Stimulated activated CD8-positive, alpha-beta memory T cell treated with anti-CD3 and anti-CD28 coated beads, Interleukin-15, amount 100 ng/mL, for 4 hours (primary cell): ENCODE measurements at places on chromosomes 3 and 15.

DNA sequence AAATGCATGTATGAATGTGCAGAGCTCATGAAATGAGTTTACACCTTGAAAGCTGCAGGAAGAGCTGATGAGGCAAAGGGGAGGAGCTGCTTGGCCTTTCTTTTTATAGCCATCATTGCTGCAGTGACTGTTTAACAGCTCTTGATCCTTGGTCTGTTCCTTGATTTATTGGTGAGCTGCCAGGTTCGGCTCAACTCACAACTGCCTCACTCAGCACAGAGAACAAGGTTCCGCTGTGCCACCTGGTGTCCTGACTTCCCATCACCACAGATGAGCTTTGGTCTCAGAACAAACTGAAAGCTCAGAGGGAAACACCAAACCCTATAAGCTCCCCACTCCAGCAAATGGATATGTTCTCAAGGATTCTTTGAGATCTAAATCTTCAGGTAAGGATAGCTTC, 626.1 kb downstream of the MAGI1 start:
- no peak for DNase-seq

- DNase-seq: no peak
Measured at GRCh38 chr3:160616311-160616710, 50.9 kb upstream of the KPNA4 start.

DNA sequence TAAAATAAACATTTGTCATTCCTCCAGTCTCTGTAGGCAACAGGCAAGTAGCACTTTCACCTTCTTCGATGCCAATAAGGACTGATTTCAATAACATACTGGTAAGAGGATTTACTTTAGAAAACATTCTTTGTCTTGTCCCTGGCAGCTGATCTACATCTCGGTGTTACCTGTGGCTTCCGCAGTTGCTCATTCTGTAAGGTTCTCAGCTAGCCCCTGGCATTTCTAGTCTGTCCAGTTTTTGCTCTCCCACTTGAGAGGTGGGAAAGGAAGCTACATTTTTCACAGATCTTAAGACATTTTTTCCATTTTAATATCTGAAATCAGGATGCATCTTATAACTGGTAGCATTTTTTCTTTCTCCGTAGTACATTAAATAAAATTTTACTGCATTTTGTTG, 19.7 kb upstream of the MAP6D1 start:
- no peak for DNase-seq

GRCh38 chr3:61601831-61602230, 40.5 kb downstream of the PTPRG start:
- no peak for DNase-seq

DNA sequence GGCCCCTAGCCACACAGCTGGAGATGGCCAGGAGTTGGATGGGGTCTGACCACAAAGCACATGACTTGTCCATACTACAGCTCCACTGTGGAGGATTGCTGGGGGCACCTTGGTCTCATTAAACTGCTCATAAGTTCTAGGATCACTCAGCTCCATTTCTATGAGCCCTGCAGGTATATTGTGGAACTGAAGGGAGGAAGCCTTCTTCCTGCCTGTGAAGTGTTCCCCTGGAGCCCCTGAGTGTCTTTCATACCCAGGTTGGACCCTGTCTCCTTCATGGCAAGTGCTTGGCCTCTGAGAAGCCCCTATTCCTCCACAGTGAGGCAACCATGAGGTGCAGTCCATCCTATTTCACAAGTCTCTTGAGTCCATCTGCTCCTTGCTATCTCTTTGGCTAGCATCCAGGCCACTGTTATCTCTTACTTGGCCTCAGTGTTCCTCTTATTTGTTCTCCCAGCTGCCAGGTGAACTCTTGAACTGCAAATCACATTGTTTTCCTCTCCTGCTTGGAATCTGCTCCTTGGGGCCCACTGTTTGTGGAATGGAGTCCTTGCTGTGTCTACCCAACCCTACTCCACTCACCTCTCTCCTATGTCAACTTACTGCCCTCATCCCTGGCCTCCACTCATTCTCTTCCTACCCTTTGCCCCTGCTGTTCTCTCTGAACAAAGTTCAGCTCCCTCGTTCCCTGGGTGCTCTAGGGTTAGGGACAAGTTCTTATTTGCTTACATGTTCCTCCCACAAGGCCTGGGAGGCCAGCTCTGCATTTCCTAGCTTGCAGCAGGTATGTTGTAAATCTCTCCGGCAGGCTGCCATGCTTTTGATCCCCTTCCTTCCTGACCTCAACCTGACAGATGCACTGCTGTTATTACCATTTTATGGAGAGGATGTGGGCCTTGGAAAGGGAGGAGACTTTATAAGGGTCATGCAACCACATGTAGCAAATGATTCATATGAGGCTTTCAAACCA, 1.2 kb downstream of the ACOX2 start:
- no peak for DNase-seq

DNA sequence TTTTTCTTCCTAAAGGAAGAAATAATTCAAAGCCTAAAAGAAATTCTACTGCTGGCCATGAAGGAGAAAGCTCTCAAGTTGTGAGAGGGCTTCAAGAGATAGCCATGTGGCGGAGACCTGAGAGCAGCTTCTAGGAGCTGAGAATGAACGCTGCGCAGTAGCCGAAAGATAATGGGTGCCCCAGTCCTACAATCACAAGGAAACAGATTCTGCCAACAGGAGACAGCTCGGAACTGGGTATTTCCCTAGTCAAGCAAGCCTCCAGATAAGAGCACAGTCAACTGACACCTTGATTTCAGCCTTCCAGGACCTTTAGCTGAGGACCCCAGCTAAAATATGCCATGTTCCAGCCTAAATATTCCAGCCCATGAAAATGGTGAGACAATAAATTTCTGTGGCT, 824.1 kb downstream of the FHIT start:
- DNase-seq: no peak

DNA sequence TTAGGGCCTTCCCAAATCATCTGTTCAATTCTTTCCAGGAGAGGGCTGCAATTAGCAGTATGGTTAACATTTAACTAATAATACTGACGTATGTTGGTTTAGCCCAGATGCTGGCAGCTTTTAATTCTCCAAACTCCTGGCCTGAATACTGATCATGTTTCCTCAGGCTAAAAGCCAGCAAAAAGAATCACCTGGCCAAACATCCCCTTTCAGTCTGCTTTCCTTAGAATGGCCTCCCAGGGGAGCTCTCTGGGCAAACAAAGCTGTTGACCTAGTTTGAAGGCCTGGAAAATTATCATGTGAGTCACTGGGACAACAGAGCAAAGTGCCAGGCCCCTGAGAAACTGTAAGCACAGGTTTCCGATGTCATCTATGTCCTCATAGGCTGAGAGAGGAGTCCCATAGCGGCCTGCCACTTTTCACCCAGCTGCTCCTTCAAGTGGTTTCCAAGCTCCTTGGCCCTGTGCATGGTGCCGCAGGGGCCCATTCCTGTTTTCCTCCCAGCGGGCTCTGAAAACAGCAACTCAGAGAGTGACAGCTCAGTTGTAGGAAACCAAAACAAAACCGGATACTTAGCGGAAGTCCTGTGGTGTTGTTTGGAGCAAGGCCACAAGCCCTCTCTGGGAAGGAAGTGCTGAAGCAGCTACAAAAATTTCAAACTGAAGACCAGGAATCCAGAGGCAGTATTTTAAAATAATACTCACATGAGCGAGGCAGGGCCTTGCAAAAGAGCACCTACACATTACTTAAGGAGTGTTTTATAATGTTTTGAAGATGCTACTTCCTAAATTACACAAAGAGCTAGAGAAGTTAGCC, 36.5 kb upstream of the RAB11A start:
- DNase-seq: peak; percentile 28

- no peak for DNase-seq
Measured at GRCh38 chr3:119395923-119396358, 67.5 kb downstream of the TMEM39A start.

- no peak for DNase-seq
Measured at GRCh38 chr3:24415824-24416223, 78.8 kb downstream of the THRB start.

DNA sequence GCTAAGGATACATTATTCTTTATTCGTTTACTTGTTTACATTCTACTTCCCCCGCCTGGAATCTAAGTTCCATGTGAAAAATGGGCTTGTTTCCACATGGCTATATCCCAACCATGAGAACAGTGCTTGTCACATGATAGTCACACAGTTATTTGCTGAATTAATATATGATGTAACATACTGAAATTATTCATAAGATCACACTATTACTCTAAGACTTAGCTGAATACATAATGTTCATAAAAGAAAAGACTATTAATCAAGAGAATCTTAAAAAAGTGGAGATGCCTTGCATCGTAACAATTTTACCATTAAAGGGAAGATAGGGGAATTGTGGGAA, 6.5 kb downstream of the PBRM1 start:
- DNase-seq: no peak

- no peak for DNase-seq
Measured at GRCh38 chr3:188975600-188976314, 196.0 kb upstream of the TPRG1 start.

DNA sequence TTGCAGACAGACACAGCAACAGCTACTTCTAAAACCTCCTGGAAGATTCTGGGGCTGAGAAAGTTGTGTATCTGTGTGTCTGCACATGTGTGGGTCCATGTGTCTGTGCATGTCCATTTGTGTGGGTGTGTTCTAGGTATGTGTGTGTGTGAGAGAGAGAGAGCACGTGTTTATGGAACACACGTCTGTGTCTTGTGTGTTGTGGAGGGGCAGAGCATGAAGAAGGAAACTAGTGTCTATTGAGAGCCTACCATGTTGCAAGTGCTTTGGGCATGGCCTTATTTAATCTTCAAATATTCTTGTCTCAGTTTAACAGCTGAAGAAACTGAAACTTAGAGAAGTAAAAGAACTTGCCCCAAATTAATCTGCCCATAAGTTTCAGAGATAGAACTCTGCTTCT, 327.5 kb downstream of the UACA start:
- no peak for DNase-seq

DNA sequence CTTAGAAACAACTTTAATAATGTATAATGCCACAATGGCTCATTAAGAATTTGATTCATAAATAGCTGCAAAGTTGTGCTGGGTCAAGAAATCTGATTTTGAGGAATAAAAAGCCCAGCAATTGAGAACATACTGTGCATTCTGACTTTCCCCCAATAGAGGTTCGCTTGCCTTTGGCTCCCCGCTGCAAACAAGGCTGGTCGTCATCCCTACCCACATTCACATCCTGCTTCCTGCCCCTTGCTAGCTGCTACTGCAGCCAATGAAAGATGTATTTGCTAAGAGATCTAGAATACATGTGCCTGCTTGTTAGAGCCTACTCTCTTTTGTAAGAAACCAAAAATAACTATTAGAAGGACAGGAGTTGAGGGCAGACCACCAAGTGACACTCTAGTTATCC, 51.8 kb upstream of the GUCA1C start:
- no peak for DNase-seq

DNA sequence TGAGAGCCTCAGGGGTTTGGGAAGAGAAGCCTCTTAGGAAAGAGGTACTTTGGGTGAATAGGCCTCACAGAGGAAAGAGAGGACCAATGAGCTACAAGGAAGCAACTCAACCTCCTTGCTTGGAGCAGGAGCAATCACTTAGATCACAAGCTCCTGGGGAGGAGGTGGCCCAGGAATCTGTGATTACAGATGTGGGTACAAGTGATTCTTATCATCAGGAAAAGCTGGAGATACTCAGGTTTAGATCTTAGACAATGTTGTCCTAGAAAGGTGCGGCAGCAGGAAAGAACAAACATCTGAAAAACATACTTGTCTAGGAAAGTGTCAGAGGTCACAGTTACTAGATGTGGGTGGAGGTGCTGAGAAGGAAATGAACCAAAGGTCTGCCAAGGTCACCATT, 8.2 kb downstream of the PARP16 start:
- no peak for DNase-seq

- no peak for DNase-seq
Measured at GRCh38 chr3:58416191-58416590, 17.4 kb downstream of the PDHB start.

DNA sequence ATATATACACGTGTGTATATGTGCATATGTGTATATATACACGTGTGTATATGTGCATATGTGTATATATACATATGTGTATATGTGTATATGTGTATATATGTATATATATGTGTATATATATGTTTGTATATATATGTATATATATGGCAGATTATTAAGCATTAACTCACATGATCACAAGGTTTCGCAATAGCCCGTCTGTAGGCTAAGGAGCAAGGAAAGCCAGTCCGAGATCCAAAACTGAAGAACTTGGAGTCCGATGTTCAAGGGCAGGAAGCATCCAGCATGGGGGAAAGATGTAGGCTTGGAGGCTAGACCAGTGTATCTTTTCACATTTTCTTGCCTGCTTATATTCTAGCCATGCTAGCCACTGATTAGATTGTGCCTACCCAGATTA, 23.7 kb downstream of the NAALADL2 start:
- DNase-seq: no peak

- DNase-seq: no peak
Measured at GRCh38 chr15:67997996-67998395, 56.1 kb upstream of the PIAS1 start.

DNA sequence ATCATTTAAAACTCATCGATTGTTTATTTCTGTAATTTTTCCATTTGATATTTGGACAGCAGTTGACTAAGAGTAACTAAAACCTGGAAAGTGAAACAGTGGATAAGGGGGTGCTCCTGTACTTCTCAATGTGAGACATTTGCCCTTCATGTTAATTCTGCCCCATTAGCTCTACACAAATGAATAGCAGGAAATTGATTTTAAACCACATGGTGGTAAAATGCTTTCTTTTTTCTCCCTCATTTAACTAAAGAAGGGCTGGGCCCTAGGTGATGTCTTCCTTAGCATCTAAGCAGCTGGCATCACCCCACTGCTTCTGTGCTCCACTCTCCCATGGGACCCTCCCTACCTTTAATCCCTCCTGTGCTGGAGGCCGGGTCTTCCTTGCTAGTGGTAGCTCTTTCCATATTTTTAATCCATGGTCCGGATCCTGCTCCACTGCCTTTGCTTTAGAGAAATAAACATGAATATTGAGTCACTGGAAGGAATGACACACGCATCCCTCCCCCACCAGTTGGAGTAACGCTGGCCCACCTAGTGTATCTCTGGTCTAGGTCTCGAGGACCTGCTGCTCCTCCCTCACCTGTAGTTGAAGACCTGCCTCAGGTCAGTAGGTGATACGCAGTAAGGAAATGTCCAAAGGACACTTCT, 30.2 kb upstream of the LAMP3 start:
- no peak for DNase-seq

- DNase-seq: no peak
Measured at GRCh38 chr3:81910244-81910852, 148.9 kb upstream of the GBE1 start.

DNA sequence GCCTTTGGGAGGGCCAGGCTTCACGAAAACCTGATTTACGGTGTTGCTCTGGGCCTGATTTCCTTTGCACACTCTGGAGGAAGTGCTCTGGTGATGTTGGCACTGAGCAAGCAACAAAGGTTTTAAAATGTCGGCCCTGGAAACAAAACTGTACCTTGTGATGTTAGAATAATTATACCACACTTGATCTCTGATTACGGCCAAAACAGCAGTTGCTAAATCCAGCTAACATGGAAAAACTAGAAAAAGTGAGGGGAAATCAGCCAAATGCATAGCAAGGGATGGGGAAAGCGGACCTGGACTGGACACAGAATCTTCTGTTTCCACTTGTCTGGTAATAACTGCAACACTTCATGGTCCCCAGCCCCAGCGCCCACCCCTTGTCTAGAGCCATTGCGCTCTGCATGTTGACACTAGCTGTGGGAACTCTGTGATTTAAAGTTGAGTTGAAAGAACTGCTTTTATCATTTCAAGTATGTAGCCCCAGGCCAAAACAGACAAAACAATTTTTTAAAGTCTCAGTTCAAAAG, 120.1 kb downstream of the VGLL4 start:
- DNase-seq: no peak
